ENCODE measurements at places on chromosomes 5 and 9.

- DNase-seq: no peak
Observed at GRCh38 chr5:173790836-173791546, 97.2 kb upstream of the CPEB4 start.

- no peak for DNase-seq
Observed at GRCh38 chr5:125634216-125634835, 788.9 kb upstream of the GRAMD2B start.

- no peak for DNase-seq
Observed at GRCh38 chr5:81225463-81225862, 7.7 kb upstream of the CKMT2 start.

DNA sequence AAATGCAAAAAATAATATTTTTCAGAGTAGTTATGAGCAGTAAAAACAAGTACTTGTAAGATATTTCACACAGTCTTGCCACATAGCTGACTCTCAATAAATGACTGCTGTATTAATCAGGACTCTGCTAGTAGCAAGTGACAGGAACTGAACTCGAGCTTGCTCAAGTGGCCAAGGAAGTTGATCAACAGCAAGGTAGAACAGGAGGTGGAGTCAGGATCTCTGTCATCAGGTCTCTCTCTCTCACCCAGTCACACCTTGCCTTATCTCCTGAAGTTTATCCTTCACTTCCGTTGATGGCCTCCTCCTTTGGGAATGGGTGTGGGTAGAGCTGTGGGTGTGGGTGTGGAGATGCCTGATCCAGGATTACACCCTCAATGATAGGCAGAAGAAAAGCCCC, 107.0 kb downstream of the GPBP1 start:
- no peak for DNase-seq

DNA sequence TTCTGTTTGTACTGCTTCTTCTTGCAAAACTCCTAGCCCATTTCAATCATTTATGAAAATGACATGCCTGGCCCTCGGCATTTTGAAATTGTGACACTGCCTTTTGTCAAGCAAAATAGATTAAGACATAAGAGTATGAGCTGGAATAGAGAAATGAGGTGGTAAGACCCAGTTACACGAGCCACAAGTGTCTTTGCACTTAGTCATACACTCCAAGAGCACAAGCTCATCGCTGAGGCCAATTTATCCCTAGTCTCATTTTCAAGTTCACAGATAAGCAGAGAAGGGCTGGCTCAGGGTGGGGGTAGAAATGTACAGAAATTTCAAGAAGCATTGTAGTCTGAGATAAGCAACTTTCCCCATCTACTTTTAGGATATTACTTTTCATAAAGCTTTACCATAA, 40.6 kb upstream of the MAP1B start:
- DNase-seq: no peak

- no peak for DNase-seq
Observed at GRCh38 chr5:66949066-66949465, 247.5 kb downstream of the CD180 start.

DNA sequence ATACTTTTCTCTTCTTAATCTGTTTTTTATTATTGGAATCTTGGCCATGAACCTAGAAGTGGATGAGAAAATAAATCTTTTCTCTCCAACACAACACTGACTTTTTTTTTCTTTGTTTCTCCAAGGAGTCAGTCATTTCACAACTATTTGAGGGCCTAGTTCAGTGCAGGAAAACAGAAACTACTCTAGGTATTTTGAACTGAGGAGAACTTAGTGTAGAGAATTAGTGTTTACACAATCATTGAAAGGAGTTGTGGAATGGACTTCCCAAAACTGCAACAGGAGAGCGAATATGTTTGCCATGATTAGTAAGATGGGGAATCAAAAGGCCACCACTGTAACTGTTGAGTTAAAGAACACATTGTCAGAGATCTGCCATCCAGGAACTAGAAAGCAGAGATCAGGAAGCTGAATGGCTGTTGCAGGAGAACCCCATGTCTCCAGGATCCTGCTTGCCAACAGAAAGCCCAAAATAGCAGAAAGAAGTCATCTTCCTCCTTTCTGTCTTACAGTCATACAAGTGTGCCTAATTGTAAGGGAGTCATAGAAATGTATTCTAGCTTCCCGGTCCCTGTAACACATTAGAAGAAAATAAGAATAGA, 20.3 kb upstream of the PCDH1 start:
- no peak for DNase-seq

- no peak for DNase-seq
Observed at GRCh38 chr9:10661376-10661775, 48.6 kb upstream of the PTPRD start.

DNA sequence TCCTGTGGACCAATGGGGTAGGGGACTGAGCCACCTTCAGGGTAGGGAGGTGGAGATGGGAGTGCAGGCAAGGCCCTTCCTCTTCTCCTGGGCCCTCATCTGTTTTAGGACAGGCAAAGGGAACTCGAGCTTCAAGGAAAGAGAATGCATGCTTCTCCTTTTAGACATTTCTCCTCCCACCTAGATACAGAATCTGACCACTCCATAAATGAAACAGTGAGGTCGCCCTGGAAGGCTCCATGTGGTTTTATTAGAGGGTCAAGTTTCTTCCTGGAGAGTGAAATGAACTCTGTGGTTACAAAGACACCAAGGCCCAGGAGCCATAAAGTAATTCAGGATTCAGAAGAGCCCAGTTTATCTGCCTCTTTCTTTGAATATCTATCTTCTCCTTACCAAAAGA, 14.9 kb downstream of the LHFPL2 start:
- no peak for DNase-seq

DNA sequence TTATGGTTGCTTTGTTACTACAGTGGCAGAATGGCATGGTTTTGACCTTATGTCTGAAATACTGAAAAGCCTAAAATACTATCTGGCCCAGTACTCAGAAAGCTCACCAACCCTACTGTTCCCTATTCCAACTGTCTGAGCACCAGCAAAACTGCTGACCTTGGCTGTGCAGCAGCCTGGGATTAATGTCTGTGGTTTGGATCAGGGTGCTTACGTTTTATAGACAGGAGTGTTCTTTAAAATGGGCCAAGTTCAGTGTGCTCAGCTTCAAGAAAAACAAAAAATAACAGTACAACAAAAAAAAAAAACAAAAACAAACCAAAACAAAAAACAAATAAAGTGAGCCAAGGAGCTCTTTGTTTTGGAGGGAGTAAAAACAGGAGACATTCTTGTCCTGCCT, 36.4 kb downstream of the SLC28A3 start:
- DNase-seq: no peak

- DNase-seq: no peak
Observed at GRCh38 chr5:17157916-17158529, 59.4 kb upstream of the BASP1 start.

DNA sequence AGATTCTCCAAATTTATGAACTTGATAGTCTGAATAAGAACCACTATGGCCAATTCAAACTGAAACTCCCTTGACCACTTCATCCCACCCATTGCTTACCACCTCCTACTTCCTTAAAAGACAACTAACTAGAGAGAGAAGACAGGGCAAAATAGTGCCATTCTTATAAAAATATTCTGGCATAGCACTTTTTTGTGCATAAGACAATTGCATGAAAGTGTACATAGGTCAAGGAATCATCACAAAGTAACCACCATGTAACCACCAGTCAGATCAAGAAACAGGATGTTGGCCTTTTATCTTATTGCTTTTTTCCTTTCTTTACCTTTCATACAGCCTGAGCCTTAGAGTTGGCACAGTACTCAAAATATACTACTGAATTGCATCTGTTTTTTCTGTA, 8.1 kb upstream of the ARSB start:
- DNase-seq: no peak

- DNase-seq: no peak
Observed at GRCh38 chr5:157672976-157673375, 1.6 kb downstream of the C5orf52 start.

DNA sequence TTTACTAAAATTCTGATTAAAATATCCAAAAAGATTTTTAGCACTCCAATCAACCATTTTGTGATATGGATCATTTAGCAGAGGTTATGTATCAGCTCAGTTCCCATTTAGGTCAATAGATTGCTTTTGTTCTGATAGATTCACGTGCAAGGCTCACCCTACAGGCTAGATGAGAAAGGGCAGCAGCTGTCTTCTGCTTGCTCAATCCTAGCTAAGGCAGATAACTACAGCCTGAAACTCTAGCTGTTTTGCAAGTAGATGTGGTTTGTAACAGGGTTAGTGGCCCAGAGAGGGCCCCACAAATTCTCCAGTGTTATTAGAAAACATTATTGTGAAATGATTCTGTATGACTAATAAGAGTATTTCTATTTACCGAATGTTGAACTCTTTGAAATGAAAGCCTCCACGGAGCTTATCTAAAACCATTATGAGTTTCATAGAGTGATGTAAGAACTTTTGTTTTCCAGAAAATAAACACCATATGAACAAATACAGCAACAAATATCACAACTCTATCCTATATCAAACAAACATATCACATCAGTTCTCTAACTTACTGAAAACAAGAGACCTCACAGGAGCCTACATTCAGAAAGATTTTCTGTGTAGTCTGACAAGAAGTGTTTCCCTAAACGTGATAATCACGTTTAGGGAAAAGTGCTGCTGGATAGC, 841.9 kb upstream of the ACO1 start:
- no peak for DNase-seq

DNA sequence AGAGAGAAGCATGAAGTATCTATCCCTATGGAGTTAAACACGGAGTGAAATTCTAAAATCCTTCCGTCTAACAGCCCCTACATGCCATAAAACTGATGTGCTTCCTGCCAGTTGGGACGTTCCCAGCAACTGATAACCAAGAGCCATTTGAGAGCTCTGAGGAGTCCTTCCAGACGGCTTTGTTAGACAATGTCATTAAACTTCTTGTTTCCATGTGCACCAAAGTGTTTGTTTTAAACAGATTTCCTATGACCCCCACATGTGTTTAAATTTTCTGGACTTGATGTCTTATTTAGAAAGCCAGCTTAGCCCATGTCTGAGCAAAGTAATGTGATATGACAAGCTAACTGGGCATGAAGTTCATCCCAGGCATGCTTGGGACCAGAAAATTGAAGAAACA, 57.2 kb upstream of the LPAR1 start:
- DNase-seq: no peak

- DNase-seq: no peak
Observed at GRCh38 chr5:14109771-14110170, 33.4 kb upstream of the TRIO start.

DNA sequence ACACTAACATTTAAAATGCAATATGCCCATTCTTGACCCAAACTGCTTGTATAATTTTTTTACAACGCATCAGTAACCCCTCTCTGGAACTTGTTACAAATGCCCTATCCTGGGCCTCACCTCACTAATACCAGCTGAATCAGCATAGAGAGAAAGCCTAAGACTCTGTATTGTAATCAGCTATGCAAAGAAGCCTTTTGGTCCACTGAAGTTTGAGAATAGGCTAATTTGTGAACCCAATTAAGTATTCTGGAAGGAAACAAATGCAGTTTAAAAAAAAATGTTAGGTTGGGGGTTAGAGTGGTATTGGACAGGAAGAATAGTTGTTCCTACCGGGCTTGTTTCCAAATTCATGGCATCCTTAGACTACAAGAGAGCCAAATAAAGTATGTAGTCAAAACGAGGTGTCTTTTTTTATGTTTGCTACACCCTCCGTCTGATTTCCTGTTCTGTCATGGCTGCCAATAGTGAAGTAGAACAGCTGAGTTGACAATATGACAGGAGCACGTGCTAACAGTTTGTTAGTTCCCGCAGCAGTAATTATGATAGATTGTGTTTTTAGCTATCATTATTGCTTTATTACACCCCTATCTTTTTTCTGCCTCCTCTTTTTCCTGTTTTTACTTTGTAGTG, 1048.7 kb upstream of the NUDT12 start:
- no peak for DNase-seq

DNA sequence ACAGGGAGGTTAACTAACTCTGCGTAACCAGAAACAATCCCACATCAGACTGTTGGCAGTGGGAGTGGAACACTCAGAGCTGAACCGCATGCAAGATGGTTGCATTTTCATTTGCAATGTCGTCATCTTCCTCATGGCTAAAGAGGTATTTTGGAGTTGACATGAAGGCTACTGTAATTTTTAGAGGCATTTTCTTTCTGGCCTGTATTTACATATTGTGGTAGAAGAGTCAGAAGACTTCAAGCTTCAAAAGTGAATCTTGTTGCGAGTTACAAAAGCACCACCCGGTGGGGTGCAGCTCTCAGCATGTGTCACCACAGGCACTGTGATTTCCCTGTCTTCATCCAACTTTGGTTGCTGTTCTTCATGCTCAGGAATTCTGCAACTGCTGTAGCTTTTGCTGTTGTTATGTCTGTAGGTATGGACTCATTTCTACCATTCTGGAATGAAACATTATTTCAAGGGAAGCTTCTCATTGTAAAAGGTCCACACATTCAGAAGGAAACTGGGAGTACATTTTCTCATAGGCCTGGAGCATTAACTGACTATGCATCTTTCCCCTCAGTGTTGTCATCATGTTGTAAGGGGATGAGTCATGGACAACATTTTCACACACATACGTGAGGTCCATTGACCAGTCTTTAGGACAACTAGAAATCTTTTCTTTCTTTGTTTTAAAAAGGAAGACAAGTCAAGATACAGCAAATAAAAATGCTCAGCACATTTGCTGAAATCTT, 35.4 kb upstream of the GDNF start:
- DNase-seq: no peak

DNA sequence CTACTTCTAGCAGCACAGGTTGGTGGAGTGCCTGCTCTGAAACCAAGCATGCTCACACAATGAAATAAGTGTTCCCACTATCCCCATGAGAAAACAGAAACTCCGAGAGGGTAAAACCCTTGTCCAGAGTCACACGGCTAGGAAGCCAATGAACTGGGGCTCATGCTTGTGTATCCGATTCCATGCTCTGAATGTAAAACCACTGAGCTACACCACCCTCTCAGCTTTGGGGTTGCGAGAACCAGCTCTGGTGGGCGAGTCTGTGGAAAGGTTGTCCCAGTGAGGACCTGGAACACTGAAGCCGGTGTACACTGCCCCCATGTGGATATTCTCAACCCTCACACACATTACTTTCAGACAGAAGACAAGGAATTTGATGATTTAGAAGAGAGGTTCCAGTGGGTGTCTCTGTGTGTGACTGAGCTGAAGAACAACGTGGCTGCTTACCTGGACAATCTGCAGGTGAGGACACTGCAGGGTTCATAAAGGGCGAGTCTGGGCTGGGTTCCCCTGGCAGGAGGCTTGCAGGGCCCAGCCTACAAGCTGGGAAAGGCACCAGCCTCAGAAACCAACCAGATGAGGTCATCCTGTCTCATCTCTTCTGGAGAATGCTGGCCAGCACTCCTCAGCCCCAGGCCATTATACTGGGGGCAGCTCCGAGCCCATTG, 37.4 kb downstream of the ARHGEF37 start:
- no peak for DNase-seq

GRCh38 chr9:116155698-116156039, 2.1 kb downstream of the PAPPA start:
- DNase-seq: no peak

All from NCI-H524 treated with DMSO at 0.1 percent for 48 hours (cell line).